Activated CD4-positive, CD25-positive, alpha-beta regulatory T cell treated with anti-CD3 and anti-CD28 coated beads, Interleukin-2, amount 50 U/mL, for 16 hours (primary cell): ENCODE measurements at places on chromosomes 4 and X.

- DNase-seq, result no peak
These were observed 667.2 kb downstream of the GRID2 start for GRCh38 chr4:92970996-92971395.

DNA sequence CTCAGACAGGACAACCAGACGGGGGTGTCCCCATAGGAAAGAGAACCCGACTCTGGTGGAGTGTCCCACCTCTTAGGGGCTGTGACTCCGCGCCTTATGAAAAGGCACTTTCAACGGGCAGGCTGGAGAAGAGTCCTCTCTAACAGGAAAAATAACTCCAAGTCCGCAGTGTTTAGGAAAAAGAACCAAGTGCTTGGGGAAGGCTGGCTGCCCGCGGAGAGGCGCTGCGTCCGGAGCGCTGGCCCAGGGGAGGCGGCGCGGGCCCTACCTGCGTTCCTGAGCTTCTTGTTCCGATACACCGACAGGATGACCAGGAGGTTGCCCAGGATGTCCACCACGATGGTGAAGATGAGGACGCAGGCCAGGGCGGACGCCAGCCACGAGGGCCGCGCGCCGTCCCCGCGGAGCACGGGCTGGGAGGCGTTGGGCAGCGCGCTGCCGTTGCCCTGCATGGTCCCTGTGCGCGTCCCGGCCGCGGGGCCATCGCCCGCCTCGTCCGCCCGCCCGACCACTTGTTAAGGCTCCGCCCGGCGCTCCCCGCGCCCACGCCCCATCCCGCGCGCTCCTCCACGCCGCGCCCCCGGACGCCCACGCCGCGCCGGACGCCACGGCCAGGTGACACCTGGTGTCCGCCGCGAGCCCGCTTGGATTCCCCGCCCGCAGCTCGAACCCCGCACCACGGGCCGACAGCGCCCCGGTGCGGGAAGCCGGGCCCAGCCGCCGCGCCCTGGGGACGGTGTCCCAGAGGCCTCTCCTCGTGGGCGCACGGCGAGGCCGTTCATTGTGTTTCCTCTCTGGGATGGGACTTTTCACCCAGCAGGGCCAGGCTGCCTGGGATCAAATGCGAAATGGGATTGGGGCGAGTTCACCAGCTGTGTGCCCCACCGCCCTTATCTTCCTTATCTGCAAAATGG is at the start of gene MTNR1A:
Gene MTNR1A (minus strand): TSS at position 654 of the 914 bp plus-strand sequence. CDS start 202 bp downstream, at position 452.
- DNase-seq, result no peak

- no peak for DNase-seq
These were observed 33.9 kb downstream of the LRP2BP start for GRCh38 chr4:185361872-185362271.

DNA sequence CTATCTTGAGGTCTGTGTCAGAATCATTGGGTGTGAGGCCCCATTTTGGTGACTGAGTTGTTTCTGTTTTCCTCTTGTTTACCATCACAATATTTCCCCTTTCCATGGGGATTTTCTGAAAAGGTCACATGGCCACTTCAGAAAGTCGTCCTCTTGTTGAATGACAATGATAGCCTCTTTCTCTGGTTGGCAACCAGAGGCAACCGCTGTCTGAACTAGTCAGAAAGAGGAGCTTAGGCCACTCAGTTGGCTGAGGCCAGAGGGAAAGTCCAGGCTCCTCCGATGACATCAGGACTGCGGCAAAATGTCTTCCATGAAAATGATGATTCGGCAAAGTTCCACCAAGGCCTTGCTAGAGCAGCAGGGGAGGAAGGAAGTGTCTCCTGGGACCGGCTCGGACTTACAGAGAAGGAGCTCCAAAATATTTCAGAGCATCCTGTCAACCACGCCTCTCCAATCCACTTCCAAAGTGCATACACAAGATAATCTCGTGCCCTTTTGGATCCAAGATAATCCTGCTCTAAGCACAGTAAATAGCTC is 19.1 kb upstream of the RBM47 start:
- no peak for DNase-seq

- DNase-seq, result no peak
These were observed 111.0 kb downstream of the EFNB1 start for GRCh38 chrX:68939868-68940267.

GRCh38 chr4:125639182-125639621 is 324.4 kb downstream of the FAT4 start:
- DNase-seq, result no peak

- no peak for DNase-seq
These were observed 637.2 kb upstream of the CPEB2 start for GRCh38 chr4:14364953-14365536.

DNA sequence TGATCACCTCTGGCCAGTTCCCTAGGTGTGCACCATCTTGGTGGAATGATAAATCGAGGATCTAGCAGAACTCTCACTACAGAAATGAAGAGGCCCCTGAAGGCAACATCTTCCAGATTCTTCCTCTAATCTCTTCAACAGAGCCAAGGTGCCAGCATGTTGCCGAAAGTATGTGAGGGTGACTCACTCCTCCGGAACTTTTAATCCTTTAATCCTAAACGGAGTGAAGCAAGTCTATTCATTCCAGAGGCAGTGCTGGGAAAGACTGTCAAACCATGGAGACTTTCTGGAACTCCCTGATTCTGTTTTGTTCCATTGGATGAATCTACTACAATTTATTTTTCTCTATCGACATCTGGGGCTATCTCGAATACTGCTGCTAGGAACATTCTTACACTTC is 68.7 kb downstream of the SUPT20HL2 start:
- no peak for DNase-seq
